ENCODE measurements at places on chromosomes 2 and 18.

DNA sequence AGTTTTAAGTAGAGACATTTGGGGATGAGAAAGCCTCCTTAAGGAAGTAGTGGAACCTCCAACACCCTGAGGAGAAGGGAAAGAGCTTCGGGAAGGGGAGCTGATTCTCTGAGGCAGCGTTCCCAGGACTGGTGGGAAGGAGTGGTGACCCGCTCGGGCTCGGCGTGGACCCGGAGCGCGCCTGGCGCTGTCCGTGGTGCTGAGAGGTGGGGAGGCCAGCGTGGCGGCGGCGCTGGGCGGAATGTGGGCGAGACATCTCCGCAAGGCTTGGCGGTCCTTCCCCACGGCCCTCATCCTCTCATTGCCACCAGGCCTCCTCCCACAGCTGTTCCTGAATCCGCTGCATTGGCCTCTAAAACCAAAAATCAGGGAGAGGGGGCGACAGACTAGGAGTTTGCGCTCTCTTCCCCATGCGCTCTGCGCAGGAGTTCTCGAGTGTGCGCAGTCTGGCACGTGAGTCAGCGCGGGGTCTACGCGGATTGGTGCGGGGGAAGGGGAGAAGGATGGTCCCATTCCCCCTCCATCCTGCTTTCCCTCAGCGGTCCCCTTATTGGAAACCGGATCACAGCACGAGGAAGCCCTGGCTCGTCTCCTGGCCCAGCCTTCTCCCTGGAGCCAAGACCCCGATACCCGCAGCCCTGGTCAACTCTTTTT is 857 bp downstream of the RESP18 start:
- no peak for DNase-seq

- no peak for DNase-seq
Observed at GRCh38 chr2:26170795-26171194, 2.1 kb upstream of the GAREM2 start.

DNA sequence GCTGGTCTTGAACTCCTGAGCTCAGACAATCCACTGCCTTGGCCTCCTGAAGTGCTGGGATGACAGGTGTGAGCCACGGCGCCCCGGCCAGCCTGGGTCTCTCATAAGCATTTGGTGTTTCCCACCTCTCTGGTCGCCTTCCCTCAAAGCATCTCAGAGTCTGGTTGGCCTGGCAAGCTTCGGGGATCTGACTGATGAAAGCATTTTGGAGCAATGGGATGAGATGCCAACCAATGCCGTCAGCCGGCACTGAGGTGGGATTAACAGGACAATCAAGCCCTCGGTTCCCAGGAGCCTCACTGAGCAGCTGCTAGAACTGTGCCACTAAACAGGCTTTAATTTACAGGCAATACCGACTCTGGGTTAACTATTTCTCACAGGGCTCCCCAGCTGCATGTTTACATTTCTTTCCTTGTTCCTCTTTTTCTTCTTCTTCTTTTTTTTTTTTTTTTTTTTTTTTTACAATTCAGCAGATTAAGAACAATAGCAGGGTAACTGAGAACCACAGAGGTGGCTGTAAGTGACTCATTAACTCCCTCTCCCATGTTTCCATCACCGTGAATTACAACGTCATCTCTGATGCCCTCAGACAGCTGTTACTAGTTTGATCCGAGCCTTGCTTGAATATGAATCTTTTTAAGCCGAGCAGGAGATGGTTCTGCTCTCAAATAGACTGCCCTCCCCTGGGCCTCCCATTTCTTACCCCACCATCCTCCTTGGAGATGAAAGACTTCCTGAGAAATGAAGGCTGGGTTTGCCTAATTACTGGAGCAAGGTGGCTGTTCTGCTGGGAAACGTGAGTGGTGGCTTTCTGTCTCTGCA is 37.9 kb downstream of the ODC1 start:
- no peak for DNase-seq

DNA sequence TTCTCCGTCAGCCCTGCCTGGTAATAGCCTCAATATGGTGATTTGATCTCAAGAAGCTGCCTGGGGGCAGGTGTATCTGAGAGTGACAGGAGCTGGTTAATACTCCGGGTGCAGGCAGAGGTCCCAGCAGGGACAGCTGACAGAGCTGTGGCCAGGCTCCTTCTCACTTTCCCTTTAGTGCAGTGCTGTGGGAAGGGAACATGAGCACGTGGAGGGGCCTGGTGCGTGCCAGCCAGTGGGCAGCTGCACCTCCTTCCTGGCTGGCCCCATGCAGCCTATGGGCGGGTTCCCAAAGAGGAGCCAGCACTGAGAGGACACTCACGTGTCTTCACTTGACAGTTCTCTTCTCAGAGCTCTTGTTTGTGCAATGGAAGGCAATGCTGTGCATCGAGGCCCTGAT is 9.1 kb downstream of the CNNM4 start:
- no peak for DNase-seq

DNA sequence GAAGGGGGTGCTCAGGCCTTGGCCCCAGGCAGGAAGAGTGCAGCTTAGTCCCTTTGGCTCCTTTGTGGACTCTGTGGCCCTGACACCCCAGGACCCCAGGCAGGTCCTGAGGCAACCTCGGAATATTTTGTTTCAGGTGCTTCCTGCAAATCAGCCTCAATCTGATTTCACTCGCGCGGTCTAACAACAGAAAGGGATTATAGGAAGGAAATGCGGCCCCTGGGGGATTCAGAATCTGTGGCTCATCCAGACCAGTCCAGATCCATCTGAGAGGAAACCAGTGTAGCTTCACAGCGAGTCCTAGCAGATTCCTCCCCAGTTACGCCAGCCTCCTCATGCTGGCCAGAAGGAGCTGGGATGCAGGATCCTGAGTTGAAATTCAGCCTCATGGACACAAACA is 59.5 kb upstream of the YWHAQ start:
- no peak for DNase-seq

- no peak for DNase-seq
Observed at GRCh38 chr2:58479535-58480140, 238.5 kb upstream of the FANCL start.

GRCh38 chr18:61435064-61435652 is 101.9 kb downstream of the CDH20 start:
- DNase-seq, result peak; percentile 13

DNA sequence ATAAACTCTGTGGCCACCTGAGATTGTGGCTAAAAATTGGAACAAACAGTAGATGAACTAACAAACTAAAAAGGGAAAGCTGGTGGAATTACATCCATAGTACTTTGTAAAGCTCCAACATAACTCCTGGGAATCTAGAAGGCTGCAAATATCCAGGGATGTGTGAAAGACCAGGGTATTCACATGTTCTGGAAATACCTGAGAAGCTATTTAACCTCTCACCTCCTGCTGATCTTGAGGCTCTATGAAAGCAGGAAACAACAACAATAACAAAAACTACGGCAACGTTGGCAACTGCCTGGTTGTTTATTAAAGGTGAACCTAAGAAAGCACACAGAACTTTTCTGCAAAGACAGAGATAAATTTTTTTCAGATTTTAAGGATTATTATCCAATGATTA is 171.3 kb downstream of the CCDC178 start:
- no peak for DNase-seq

- DNase-seq, result no peak
Observed at GRCh38 chr2:61705625-61706024, 148.2 kb downstream of the FAM161A start.
